ENCODE measurements at places on chromosomes 3 and 15.

GRCh38 chr3:105862217-105862616 lies 6.6 kb downstream of the CBLB start:
- no peak for DNase-seq

DNA sequence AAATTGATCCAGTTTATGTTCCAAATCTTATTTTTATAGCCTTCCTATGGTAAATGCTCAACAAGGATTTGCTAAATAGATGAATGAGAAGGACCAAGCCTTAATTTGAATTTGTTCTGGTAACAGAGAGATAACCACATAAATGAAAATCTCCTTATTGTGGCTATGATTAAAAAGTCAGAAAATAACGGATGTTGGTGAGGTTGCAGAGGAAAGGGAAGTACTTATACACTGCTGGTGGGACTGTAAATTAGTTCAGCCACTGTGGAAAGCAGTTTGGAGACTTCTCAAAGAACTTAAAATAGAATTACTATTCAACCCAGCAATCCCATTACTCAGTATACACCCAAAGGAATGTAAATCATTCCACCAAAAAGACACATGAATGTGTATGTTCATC lies 26.2 kb downstream of the AAGAB start:
- no peak for DNase-seq

DNA sequence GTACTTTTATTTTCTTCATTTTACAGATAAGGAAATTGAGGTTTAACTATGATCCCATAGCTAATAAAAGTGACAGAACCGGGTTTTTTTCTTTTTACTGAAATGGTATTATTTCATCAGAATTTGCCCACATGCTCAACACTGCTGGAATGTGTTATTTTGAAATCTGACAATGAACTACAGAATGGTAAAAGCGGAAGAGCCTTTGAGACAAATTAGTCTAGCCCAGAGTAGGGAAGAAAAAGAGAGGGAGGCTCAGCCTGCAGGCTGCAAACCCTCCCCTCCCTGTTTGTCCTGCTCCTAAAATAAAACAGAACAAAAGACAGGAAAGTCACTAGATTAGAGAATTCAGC lies 100.3 kb upstream of the LIPC start:
- DNase-seq = no peak

DNA sequence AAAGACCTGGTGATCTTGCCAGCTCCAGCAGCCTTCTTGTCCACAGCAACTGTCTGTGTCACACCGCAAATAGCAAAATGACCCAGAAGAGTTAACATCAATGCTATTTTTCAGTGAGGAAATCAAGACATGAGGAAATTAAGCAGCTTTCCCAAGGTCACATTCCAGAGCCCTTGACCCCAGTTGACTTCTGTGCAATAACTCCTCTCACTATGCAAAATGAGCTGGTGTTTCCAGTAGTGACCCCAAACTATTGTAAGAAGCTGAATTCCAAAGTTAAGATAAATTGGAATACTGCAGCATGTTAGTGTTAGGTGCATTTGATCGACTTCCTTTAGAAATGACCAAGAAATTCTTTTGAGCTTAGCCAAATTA lies 172.8 kb upstream of the SNTN start:
- DNase-seq = no peak

DNA sequence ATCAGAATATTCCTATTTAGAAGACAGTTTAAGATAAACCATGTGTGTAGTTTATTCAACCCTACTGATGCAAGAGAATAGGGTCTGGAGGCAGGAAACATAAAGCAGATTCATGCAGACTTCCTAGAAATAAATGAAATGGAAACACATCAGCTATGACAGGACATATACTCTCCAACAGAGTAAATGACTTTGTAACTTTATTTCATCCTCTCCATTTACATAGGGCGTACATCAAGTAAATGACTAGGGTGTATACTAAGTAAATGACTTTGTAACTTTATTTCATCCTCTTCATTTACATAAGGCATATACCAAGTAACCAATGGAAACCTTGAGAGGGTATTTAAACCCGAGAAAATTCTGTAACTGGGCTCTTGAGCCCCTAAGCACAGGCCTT lies 17.6 kb upstream of the SRPRB start:
- no peak for DNase-seq

DNA sequence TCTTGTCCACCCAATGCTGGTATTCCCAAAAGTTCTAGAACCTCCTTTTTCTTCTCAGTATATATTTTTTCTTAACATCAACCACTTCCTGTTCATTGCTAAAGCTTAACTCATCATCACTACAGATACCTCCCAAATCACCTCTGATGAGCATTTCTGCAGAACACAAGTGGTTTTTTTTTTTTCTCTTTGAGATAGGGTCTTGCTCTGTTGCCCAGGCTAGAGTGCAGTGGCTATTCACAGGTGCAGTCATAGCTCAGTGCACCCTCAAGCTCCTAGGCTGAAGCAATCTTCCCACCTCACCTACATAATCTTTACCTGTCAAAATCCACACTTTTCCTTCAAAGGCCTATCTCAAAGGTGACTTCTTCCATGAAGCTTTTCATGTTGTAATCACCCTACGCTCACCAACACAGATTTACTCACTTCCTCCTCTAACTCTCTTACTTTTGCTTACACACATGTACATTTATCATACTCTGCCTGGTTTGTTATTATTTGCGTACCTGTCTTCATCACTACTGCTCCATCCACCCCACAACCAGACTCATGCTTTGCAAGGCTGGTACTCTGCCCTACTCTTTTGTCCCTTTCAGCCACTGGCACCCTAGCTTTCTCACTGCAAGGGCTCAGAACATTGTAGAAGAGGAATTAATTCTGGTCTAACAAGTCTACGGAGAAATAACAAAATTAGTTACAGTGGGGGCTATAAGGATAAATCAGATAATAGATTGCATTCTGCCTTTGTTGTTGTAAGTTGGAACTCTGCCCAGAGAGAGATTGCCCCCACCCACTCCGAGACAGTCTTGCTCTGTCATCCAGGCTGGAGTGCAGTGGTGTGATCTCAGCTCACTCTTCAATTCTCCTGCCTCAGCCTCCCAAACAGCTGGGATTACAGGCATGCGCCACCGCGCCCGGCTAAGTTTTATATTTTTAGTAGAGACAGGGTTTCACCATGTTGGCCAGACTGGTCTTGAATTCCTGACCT lies 27.5 kb downstream of the HERC1 start:
- no peak for DNase-seq

GRCh38 chr3:168051531-168052471 lies 43.9 kb downstream of the GOLIM4 start:
- no peak for DNase-seq

GRCh38 chr3:191901741-191902140 lies 440.8 kb downstream of the PYDC2 start:
- DNase-seq = no peak

GRCh38 chr3:46999516-47000197 lies 20.2 kb downstream of the NBEAL2 start:
- DNase-seq = no peak

- no peak for DNase-seq
Observed at GRCh38 chr3:71568207-71568606, 15.3 kb downstream of the FOXP1 start.

GRCh38 chr15:91184441-91184840 lies 84.4 kb downstream of the SV2B start:
- DNase-seq = no peak

DNA sequence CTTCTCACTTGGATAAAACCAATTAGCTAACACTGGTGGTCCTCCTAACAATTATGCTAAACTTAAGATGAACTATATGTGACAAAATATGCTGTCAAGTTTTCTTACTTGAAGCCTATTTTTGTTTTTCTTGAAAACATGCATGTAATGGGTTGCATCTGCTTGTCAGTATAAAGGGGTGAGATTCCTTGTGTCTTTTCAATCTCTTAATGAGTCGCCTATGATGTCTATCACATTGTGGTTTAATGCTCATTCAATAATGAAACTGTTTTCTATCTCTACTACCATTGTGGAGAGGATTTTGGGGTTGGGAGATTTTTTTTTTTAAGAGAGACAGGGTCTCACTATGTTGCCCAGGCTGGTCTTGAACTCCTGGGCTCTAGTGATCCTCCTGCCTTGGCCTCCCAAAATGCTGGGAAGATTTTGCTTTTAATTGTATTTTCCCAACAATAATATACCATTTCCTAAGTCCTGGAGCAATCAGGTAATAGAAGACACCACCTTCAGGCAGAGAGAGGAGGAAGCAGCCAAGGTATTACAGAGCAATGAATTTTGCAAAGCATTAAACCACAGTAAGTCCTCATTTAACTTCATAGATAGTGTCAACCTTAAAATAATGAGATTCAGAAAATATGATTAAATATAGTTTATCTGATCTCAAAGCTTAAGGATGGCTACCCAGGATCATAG lies 17.4 kb upstream of the TRMT10C start:
- DNase-seq = no peak

- DNase-seq = no peak
Observed at GRCh38 chr3:10682692-10683091, 133.3 kb upstream of the SLC6A11 start.

GRCh38 chr3:59654123-59654479 lies 604.3 kb upstream of the CFAP20DC start:
- no peak for DNase-seq

DNA sequence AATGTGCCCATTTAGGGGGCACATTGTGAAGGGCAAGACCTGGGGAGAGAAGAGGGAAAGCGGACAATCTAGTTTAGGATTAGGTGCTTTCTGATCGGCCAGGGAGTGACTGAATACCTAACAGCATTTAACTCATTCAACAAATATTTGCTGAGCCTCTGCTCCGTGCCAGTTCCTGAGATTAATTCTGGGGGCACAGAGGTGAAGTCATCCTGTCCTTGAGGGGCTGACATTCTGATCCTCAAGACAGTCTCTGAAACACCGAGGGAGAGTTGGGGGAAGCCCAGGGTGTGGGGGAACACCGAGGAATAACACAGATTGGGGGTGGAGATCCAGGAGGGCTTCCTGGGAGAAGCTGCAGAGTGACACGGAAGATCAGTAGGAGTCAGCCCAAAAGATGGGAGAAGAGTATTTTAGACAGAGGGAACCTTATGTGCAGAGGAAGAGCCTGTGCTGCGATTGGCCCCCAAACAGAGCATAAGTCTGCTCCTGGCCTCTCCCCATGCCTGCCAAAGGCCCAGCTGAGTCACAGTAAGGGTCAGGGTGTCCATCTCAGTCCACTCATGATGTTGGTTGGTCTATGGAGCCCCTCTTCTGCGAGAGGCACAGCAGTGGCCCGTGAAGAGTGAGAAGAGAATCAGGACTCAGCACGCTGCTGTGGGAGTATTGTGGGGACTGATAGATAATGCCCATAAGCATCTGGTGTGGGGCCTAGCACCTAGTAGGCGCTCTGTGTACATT lies 60.2 kb downstream of the AMOTL2 start:
- no peak for DNase-seq

GRCh38 chr3:47849699-47850563 lies 47.0 kb downstream of the DHX30 start:
- no peak for DNase-seq

DNA sequence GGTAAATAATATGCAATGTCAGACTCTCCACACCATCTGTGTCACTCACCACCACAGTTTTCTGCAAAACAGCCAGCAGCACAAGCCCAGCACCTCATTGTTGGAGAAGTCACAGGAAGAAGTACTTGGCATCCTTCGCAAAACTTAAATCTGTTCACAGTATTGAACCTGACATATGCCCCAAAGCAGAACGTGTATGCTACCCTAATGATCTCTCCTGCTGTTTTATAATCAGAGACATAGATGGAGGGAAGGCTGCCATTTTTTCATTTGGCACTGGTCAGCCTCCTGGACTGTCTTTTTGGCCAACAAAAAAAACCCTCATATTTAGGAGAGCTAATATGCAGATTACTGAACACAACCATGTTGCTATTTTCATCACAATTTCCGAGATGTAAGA lies 1272.9 kb downstream of the ROBO1 start:
- no peak for DNase-seq

DNA sequence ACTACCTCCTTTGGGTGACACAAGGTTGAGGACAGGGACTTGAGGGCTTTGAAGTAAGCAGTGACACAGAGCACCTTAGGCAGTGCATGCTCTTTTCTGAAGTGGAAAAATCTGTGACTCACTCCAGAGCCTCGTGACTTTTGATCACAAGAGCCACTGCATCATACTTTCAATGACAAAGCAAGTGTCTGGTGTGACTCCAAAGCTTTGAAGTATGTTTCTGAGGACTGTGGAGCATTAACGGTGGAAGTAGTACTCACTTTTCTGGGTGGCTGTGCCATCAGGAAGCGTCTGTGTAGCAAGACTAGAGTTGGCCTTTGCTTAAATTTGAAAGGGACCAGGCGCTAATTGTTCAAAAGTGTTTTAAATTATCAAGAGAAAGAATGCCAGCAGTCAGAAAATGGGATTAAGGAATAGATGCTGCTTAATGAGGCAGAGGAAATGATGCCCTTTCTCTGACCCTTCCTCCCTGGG lies 210.7 kb upstream of the TRIM42 start:
- no peak for DNase-seq

DNA sequence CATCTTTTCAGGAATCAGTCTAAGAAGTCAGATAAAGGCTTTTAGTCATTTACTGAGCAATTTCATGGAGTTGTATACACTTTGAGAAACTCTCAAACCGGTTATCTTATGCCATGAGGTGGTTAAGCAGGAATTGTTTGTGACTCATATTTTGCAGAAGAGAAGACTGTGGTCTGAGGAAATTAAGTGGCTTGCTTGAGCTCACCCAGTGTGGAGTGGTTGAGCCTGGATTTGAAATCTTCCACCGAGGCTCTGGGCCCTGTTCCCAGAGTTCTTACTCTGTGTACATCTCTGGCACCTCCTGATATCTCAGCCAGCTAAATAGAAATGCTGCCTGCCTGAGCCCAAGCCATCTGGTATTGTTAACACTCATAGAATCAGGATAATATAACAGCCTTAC lies 37.8 kb upstream of the BCL6 start:
- DNase-seq = no peak
